ENCODE measurements at places on chromosomes 3 and 15.
A peak's percentile ranks its signal among the peaks of the same experiment; 100 is the strongest.

- DNase-seq: no peak
Observed at GRCh38 chr3:134357261-134357913, 16.9 kb downstream of the AMOTL2 start.

GRCh38 chr15:83358972-83359564 is 74.6 kb upstream of the BNC1 start:
- DNase-seq: no peak

DNA sequence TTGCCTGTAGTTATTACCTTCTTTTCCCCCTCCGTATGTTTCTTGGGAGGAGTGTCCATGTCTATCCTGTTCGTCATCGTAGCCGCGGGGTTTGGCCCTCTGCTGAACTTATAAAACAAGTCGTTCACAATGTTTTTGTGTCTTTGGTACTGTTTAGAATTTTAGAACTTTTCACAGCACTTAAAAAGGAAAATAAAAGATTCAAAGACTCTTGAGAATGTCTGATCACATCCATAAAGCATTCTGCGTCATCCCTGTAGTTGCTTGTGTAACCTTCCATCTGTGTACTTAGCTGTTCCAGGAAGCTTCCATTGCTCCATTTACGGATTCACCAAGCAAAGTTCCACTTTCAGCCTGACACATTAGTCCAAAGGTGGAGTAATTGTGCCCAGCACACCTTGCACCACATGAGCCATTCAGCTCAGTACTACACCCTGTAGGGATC is 677.1 kb upstream of the NR2F2 start:
- no peak for DNase-seq

- no peak for DNase-seq
Observed at GRCh38 chr3:188400494-188401243, 246.7 kb downstream of the LPP start.

GRCh38 chr15:80840182-80841130 is 61.3 kb downstream of the CEMIP start:
- DNase-seq: no peak

DNA sequence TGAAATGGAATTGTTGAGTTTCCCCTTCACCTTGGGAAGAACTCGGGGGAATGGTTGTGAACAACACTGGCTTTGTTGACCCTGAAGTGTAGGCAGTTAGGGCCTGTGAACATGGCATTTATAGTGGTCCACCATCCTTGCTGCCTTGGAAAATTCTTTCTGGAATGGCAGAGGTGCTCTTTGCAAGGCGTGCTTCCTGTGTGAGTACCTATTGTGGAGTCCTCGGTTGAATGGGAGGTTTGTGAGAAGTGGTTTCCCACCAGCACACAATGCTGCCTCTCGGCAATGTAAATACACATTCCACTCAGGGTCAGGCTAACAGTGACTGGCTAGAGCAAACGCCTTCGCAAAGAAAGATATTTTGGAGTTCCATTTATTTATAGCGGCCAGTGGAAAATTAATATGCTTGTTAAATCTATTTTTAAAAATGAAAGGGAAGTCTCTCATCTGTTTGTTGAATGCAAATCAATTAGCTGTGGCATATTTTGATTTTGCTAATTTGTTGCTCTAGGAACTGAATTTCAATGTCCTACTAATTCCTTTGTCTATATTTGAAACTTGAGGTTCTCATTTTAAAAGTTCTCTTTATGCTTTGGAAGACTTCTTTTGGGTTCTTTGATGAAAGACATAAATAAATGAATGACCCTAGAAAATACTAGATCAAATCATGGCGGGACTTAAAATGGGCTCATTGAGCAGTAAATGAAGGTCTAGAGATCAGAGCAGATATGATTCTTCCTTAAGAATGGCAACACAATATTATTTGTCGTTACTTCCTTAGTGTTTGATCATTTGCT is 59.5 kb downstream of the FNDC3B start:
- DNase-seq: no peak

- DNase-seq: peak; percentile 70
Observed at GRCh38 chr15:81106560-81106959, 27.5 kb upstream of the CFAP161 start.

- peak; percentile 47 for DNase-seq
Observed at GRCh38 chr3:193016437-193016901, 98.8 kb upstream of the MB21D2 start.

GRCh38 chr3:66342717-66343356 is 122.0 kb downstream of the SLC25A26 start:
- no peak for DNase-seq

- DNase-seq: no peak
Observed at GRCh38 chr3:106008766-106009165, 140.0 kb upstream of the CBLB start.

DNA sequence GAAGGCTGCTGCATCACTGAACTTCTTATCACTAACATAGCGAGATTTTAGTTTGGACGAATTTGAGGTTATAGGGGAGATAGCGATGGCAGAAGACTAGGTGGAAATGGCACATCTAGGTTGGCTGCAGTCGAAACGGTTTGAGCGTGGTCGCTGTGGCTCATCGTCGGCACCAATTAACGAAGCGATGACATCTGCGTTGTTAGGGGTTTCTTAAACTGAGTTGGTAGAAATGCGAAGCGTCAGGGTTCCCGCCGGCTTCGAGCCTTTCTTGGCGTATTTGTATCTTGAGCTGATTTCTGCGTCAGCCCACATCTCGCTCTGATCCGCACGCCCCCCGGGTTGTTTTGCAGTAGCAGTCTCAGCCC is 319 bp downstream of the LNP1 start:
- DNase-seq: no peak

DNA sequence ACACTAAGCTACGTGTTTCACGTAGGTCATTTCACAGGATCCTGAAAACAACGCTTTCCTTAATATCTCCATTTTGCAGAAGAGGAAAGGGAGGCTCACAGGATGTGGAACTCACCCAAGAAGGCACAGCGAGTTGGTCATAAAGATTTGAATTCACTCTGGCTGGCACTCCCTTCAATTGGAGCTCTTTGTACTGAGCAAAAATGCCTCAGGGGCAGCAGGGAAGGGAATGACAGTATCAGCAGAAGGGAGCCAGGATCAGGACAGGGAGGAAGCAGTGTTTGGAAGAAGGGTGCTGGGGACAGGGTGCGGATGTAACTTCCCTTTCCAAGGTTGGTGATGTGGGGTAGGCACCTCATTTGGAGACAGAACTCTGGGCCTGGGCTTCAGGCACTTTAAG is 1.1 kb upstream of the ST6GAL1 start:
- no peak for DNase-seq

All from NCI-H226 (cell line).